ENCODE measurements at places on chromosomes 3 and 15.
A peak's percentile ranks its signal among the peaks of the same experiment; 100 is the strongest.

GRCh38 chr3:72494626-72495025 is 353.6 kb downstream of the SHQ1 start:
- no peak for DNase-seq

DNA sequence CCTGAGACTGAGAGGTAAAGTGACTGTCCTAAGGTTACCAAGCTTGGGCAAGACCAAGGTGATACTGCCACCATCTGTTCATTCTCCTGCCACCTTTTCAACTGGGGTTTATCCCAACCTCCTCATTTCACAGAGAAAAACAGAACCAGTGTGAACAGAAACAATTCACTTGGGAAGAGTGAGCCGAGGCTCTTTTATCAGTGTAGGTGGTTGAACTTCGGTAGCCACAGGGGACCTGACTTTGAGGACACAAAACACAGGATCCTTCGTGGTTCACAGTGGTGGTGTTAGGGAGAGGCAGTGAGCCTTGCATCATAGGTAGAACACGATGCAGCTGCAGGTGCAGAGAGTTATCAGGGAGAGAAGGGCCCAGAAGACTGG is 72.8 kb upstream of the ICE2 start:
- DNase-seq = no peak

DNA sequence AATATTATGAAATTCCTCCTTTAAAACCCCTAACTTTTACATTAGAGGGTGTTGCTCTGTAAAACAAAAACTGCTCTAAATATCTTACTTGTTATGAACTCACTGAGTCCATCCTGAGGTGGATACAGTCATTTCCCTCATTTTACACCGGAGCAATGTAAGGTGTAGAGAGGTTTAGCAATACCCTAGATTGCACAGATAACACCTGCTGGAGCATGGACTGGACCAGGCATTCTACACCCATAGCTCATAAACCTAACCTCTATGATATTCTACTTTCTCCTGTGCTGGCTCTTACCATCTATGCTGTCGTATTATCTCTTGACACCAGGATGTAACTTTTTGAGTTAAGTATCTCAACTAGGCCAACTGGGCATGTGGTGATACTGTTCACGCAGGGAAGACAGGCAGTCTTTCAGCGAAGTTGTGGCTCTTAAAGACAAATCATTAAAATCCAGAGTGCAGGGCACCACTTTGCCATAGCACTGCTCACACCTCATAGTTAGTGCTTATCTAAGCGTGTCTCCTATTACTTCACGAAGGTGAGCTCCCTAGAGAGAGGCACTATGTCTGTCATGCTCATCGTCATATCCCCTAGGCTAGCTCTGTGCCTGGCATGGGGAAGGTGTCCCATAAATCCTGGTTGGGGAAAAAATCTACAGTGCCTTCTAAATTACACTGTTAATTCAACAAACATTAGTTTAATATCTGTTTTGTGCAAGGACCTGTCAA is 100.1 kb upstream of the SLC2A2 start:
- no peak for DNase-seq

DNA sequence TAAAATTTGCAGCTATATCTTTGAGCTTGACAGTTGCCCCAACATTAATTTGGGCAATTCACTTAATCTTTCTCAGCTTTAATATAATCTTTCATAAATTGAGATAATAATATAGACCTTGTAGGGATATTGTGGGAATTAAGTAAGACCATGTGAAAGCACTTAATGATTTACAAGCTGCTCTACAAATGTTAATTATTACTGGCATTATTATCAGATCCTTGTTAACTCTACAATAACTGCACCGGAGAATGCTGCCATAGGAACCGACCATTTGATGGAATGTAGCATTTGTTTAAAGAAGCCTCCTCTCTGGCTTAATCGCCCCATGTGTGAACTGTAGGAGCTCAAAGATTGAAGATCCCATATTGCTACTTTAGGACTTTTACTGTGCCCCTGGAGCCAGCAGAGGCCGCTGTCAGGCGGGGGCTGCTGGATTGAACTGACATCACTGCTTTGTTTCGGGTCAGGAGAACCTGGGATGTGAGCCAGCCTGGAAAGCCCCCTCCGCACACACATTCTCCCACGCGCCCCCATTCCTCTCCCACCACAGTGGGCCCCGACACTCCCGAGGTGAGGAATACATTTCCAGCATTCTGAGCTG is 154.2 kb upstream of the TNIK start:
- DNase-seq = peak; percentile 7

DNA sequence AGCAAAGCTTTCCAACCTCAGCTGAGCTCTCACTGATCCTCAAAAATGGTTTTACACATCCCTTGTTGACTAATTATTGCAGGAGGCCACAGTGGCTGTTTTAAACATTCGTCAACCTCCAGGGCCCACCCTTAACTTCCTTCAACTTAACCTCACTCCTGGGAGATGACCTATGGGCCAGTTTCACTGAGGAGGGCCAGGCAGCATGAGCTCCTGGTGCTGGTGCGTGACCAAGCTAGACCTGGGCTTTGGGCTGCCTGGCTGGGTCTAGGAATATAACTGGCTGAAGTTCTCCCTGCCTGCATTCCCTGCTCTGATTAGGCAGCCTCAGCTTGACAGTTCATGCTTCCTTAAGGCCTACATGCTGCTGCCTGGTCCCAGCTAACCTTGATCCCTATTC is 273.7 kb upstream of the ATP11B start:
- DNase-seq = no peak

GRCh38 chr15:49151831-49152230 is 3.6 kb downstream of the COPS2 start:
- no peak for DNase-seq

GRCh38 chr3:55159016-55159415 is 231.2 kb upstream of the LRTM1 start:
- DNase-seq = no peak

- DNase-seq = no peak
These were observed 369.1 kb downstream of the RBMS3 start for GRCh38 chr3:29649815-29650547.

- DNase-seq = no peak
These were observed 94.7 kb downstream of the SAMMSON start for GRCh38 chr3:70094197-70094596.

DNA sequence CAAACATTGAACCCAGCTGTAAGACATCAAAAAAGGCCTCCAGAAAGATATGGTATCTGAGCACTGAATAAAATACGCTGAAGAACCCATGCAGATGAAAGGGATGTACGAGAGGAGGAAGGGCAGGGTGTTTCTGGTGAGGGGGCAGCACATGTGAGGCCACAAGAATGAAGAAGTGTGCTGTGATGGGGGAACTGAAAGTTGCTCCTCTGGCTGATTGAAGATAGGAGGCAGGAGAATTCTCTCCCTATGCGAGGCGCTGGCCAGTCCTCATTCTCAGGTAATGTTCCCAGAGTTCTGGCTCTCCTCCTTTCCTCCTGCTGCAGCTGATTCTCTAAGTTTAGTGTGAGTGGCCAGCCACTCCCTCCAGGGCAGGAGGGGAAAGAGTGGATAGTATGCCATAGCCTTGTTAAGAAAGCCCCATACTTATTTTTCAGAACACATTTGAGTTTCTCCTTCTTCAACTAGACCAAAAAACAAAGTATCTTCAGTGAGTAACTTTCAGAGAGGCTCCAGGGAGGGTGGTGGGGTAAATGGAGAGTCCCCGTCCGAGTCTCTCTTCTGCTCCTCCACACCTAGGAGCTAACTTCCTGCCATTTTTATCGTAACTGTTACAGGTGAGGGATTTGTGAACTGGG is 26.9 kb upstream of the MYO1E start:
- no peak for DNase-seq

- no peak for DNase-seq
These were observed 7.3 kb upstream of the MINDY4B start for GRCh38 chr3:150912501-150912900.

- no peak for DNase-seq
These were observed 75.9 kb downstream of the SCN5A start for GRCh38 chr3:38573556-38573955.

- DNase-seq = no peak
These were observed 101.5 kb upstream of the MYO5C start for GRCh38 chr15:52397118-52397517.

DNA sequence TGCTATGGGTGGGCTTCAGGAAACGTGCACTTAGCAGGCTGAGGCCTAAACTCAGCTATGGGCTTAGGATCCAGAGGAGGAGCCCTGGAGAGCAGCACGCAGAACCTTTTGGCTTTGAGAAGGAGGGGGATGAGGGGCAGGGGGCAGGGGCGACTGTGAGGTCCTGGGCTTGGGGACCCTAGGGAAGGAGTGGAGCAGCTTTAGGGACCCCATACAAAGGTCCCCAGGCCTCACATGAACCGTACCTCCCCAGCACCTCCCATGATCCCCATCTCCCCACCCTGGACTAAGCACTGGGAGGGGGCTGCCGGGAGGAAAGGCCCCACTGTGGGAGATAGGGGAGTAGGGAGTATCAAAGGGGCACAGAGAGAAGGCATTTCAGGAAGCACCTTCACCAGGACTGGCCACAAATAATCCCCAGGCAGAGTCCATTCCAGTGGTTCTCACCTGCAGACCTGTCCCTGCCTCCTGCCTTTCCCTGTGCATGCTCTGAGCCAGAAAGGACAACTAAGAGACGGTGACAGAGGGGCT is 62.0 kb upstream of the KLF13 start:
- DNase-seq = no peak

- DNase-seq = no peak
These were observed 109.4 kb downstream of the WNT7A start for GRCh38 chr3:13770170-13771169.

- peak; percentile 87 for DNase-seq
These were observed 1.1 kb downstream of the WDR82 start for GRCh38 chr3:52277071-52277964.

GRCh38 chr3:133540896-133541674 is 32.4 kb upstream of the CDV3 start:
- no peak for DNase-seq

GRCh38 chr3:169295912-169296570 is 367.5 kb downstream of the MECOM start:
- DNase-seq = no peak

- no peak for DNase-seq
These were observed 53.2 kb downstream of the TMEM212 start for GRCh38 chr3:171896316-171896715.

DNA sequence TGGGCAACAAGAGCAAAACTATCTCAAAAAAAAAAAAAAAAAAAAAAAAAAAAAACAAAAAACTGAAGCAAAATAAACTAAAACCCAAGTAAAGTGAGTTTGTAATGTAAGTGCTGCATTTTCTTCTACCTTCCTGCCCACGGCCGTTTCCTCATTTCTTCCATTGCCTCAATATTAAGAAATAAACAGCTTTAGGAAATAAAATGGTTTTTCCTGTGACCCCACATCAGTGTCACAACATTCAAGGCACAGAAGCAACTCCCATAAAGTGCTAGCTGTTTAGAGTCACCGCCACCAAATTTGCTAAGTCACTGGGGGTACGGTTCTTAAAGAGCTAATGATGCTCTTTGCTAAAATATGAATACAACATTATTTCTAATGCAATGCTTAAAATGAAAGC is 3.3 kb downstream of the PKM start:
- peak; percentile 34 for DNase-seq

DNA sequence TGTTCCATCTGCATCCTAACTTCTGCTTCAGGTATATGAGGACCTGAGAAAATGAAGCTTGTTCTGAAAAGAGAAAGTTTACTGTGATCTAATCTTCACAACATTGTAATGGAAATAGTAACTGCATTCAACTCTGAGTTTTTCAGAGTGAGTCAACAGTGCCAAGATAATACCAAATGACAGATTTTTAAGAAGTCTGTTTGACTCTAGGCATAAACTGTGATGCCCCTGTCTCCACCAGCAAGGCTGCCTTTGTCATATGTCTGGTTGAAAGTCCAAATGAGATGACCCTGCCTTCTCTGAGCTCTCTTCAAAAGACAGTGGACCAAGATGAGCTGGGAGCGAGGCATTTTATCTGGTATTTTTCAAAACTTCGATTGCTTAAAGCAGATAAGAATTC is 44.8 kb upstream of the B3GNT5 start:
- DNase-seq = peak; percentile 46

DNA sequence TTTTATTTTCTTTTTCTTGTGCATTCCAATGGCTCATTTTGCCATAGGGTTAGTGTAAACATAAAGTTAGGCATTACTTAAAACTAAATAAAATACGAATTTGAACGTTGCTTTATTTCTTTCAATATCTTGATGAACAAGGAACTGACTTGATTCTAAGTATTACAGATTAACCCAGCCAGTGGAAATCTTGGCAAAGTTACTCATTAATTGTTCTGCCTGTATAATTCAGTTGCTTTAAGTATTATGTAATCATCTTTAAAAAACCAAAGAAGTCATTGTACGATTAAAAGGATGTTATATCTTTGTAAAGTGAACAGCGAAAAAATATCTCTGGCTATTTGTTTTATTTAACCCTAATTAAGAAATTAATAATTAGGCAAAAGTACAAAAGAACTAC is 737.9 kb upstream of the BCHE start:
- DNase-seq = no peak

DNA sequence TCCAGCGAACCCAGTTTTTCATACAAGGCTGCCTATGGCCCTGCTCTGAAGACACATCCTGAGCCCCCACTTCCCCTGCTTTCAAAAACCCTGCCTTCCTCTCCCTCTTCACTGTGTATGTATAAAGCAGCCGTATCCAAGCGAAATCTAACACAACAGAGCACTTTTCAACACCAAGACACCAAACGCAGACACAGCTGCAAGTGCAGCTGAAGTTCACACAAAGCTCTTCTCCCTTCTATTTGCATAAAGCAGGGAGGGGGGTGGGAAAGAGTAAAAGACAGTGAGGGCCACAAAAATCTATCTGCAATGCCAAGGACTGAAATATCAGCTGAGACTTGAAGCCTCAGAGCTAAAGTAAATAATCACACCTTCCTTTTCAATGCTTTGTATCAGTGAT is 35.1 kb upstream of the CSPG5 start:
- no peak for DNase-seq

- no peak for DNase-seq
These were observed 181.4 kb downstream of the CACNA2D3 start for GRCh38 chr3:54303517-54304375.

DNA sequence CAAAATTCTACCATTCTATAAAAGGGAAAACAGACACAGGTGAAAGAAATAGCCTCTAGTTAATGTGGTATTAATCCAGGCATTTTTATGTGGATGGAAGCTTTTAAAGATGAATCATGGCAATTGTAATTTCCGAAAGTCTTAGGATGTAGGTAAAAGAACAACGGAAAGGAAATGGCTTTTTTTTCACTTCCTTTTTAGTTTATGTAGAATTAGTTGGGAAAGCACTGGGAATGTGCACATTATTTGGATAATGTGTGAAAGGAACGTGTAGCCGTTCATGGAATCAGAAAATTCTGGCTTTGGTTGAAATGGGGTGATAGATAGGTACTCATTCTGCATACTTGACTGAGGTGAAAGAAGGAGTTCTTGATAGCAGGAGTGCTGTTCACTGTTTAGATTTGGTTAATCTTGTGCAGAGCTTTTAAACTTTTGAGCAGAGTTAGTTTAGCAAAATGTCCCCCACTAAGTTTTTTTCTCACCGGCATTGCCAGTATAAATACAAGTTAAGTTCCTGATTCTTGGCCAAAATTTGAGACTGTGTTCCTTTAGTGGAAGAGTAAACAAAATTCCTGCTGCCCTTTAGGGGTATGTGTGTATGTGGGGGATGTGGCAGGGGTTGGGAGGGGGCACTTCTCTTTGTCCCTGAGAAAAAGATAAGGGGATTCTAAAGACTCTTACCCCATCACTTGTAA is 20.2 kb upstream of the UTS2B start:
- no peak for DNase-seq
